Caco-2 (cell line): ENCODE measurements at places on chromosomes 6 and 20. TPM values are rescaled to one million over a fixed set of nuclear protein-coding genes. Genes with fewer than 3 reads are reported as not detected.

Gene PEX7
- total RNA-seq, result 6.1 and 6.4 TPM in 2 replicates

Gene MRS2
- 60.9 and 62.3 TPM in 2 replicates for total RNA-seq

- H3K4me1 ChIP-seq, result no peaks in the 10 kb centered on the region
- no peaks in the 10 kb centered on the region for H3K36me3 ChIP-seq
- H3K27me3 ChIP-seq, result no peaks in the 10 kb centered on the region
- DNase-seq, result no peak
Observed at GRCh38 chr6:132202574-132202973, 198.7 kb downstream of the MOXD1 start.

GRCh38 chr6:33609019-33609418 is 12.1 kb upstream of the ITPR3 start:
- no peak overlapping the region for H3K4me3 ChIP-seq
- H3K27ac ChIP-seq, result no peak overlapping the region
- no peaks in the 10 kb centered on the region for H3K27me3 ChIP-seq
- DNase-seq, result no peak
- no peaks in the 10 kb centered on the region for H3K36me3 ChIP-seq

- no peaks in the 10 kb centered on the region for H3K36me3 ChIP-seq
- H3K4me3 ChIP-seq, result no peak overlapping the region
- no peaks in the 10 kb centered on the region for H3K27me3 ChIP-seq
- no peak overlapping the region for H3K27ac ChIP-seq
- H3K4me1 ChIP-seq, result no peaks in the 10 kb centered on the region
Observed at GRCh38 chr6:129865013-129865412, 3.9 kb upstream of the TMEM244 start.
